ENCODE measurements at places on chromosomes 4 and X.
A peak's percentile ranks its signal among the peaks of the same experiment; 100 is the strongest.

GRCh38 chrX:118528071-118528737, 32.6 kb downstream of the DOCK11 start:
- no peak for DNase-seq

- DNase-seq, result no peak
Observed at GRCh38 chr4:29295280-29295679, 1424.9 kb upstream of the PCDH7 start.

DNA sequence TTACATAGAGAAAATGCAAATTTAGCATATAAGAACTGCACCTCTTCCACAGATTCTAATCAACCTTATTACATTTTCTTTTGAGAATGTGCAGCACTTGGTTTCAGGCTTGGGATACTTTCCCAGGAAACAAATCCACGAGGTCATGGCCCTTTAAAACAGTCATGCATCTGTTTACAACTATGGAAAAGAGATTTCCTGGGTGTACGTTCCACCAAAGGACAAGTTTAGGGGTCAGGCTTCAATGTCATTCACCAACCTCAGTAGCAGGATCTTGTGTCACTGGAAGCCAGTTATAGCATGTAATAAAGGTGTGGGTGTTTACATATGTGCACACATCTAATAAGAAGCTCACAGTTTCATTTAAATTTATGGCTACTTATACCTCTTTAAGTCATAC, 30.7 kb downstream of the EREG start:
- no peak for DNase-seq

GRCh38 chrX:130086447-130087206, 23.7 kb downstream of the ELF4 start:
- no peak for DNase-seq

- peak; percentile 31 for DNase-seq
Observed at GRCh38 chrX:119266364-119266995, 30.4 kb downstream of the PGRMC1 start.

DNA sequence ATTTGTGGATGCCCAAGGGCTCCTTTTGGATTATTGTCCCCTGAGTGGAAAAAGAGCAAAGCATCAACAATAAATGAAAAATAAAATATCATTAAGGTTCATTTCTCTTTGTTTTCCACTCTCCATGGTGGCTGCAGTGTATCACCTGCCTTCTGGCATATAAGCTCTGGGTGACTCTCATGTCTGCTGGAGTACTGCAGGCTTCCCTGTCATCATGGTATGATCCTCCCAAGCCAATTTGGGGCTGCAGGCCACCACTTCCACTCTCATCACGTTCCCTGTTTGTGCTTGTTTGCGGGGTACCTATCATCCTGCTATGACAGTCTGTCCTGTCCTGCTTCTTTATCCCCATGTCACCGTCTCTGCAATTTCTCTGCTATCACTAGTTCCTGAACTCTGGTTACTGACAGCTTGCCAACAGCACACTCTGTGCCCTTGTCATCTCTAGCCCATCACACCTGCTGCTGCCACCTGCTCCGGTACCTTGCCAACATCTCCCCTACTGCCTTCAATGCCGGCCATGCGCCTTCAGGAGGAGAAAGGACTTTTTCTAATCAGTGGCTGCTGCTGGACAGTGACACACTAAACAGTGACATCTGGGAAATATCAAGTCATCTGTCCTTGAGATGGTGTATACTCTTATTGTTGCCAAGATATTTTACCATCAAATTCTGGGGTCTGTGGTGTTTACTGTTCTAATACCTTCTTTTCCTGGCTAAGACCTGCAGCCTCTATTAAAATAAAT, 23.0 kb upstream of the FGF5 start:
- DNase-seq, result peak; percentile 98

DNA sequence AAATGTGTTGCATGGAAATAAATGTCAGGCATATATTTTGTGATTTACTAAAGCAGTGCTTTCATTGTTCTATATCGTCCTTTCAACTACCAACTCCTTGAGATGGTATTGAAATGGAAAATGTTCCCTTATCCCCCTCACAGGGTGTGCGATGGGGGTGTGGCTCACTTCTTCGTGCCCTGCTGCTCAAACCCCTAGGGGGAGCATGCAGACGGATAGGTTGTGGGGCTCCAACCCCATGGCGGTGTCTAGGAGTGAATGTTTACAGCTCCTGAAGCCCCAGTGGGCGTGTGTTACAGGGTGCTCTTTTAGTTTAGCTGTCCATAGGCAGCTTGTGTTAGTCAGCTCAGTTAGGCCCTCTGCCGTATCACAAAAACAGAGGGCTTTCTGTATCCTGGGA, 287.7 kb upstream of the EMCN start:
- no peak for DNase-seq

GRCh38 chr4:128596853-128597252, 212.6 kb upstream of the JADE1 start:
- no peak for DNase-seq

DNA sequence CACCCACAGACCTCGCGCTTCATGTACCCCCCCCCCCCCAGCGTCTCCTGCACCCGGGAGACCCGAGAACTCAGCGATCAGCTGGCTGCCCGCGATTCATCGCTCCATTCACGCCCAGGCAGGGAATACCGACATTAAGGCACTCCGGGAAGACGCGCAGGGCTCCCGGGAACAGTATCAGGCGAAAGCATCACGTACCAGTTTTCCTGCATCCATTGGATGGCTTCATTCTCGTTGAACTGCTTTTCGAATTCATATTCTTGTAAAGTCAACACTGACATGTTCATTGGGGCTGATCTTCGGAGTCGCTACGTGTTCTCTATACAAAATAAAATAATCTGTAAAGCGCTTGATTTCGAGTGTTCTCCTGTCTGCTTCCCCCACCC, 373 bp downstream of the ELOVL6 start:
- DNase-seq, result peak; percentile 52

- no peak for DNase-seq
Observed at GRCh38 chr4:101089168-101089567, 258.2 kb downstream of the PPP3CA start.

- peak; percentile 11 for DNase-seq
Observed at GRCh38 chr4:16196482-16197393, 29.5 kb downstream of the TAPT1 start.

DNA sequence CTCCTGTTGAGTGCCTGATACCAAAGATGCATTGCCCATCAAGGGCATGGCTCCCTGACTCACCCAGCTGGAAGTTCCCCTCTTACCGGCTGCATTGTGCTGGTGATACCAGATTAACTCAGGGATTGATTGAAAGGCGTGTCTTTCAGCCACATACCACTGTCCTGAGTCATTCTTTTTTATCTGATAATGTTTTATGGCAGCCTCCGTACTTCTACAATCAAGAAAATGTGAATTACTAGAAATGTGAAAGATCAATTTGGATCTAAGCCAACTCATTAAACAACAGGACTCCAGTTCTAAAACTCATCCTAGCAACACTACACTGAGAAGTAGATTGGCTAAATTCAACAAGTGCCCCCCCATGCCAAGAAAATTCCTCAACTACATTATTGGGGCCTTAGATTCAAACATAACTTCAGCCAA, 40.0 kb downstream of the TXK start:
- DNase-seq, result no peak

- no peak for DNase-seq
Observed at GRCh38 chr4:126661194-126661593, 971.6 kb upstream of the INTU start.

- no peak for DNase-seq
Observed at GRCh38 chrX:45823536-45823935, 622.9 kb upstream of the DIPK2B start.

GRCh38 chr4:106677213-106677612, 308.6 kb upstream of the GIMD1 start:
- no peak for DNase-seq

DNA sequence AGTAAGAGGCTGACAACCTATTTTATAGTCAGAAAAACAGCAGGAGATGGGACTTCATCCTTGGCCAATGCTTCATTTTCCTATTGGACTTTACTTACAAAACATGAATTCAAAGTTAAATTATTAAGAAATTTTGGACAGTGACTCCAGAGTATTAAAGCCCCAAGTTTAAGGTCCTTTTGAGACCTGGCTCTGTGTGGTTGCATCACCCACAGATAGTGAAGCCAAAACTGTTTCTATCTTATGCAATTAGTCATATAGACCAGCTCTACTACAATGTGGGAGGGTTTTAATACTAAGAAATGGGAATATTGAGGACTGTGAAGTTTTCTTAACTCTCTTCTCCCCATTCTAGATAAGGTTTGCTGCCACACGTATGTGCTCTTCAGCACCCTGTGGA, 196.7 kb upstream of the AR start:
- DNase-seq, result no peak

DNA sequence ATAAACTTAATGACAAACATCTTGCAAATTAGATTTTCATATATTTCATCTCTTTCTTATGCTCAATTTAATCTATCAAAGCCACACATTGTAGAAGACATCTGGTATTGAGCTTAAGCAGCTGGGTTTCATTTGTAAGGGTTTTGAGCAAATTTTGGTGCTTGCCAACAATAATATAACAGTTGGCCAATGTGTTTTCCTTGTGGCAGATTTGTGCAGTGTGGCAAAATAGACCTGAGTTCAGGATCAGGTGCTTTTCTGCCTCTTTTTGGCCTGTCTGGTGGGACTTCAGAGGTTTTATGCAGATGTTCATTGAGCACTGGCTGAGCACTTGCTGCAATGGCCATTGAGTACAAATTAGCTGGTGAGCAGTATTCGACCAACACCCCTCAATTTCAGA, 301.9 kb downstream of the BMPR1B start:
- DNase-seq, result no peak

DNA sequence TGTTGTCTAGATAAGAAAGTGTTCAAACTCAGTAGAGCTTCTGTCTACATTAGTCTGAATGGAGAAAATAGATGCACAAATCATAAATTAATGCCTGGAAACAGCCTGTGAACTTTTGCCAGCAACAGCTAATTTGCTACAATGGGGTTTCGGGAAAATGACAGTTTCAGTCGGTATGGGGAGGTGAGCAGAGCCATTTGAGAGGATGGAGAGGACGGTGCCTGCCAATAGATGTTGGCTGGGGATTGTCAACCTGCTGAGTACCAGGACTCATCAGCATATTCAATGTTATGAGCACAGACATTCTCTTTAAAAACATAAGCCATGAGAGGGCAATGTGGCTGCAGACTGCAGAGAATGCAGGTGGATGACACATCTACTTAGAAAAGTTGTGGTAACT, 230.3 kb upstream of the PCDH18 start:
- peak; percentile 5 for DNase-seq

DNA sequence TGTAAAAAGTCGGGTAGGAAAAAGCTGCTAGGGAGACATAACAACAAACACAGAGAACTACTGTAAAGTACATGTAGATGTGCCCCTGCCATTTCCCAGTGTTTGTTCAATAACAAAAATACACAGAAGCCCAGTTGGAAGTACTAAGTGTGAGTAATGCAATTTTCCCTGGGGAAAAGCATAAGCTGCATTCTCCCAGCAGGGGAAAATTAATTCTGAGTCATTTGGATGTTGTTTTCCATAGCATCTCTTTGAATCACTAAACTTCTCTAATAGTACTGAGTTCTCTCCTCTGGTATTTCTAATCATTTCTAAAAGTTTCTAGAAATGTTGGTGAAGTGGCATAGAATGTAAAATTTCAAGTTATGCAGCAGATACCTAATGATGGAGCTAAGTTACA, 1114.9 kb downstream of the C4orf33 start:
- DNase-seq, result no peak

DNA sequence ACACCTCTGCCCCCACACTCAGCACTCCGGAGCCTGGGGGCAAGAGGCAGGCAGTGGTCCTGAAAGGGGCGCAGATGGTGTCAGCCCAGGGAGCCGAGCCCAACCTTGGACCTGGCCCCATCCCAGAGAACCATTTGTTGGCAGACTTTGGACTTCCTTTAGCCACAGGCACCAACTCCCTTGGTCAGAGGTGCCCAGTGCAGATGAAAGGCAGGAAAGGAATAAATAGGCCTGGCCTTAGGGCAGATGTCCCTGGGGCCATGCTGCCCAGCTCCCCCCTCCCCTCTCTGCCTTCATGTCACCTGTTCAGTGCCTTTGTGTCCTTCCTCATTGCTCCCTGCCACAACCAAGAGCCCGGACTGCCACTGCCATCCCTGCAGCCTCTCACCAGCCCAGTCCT, 52.8 kb downstream of the SEL1L3 start:
- peak; percentile 97 for DNase-seq

GRCh38 chr4:8387615-8388527, 52.7 kb downstream of the ACOX3 start:
- no peak for DNase-seq

Measured in cerebellar cortex (tissue), 1 donor.